ENCODE measurements at places on chromosomes 4 and X. TPM values are rescaled to one million over a fixed set of nuclear protein-coding genes. Genes with fewer than 3 reads are reported as not detected.

CT45A3 gene
- total RNA-seq, result 0.10 TPM

UGDH gene
- total RNA-seq, result 325 TPM

FGF13 gene
- total RNA-seq, result 0.14 TPM

TAF9B gene
- total RNA-seq, result 17.0 TPM

TRIM2 gene
- 0.76 TPM for total RNA-seq

MID1IP1 gene
- total RNA-seq, result 34.6 TPM

TIGD4 gene
- total RNA-seq, result 0.20 TPM

HSPA4L gene
- total RNA-seq, result 10.3 TPM

MAOA gene
- total RNA-seq, result 0.49 TPM

MTNR1A gene
- total RNA-seq, result 0.49 TPM

TRIM61 gene
- total RNA-seq, result not detected

RGS12 gene
- total RNA-seq, result 7.9 TPM

MGAT4D gene
- not detected for total RNA-seq

F8A2 gene
- not detected for total RNA-seq

VCX gene
- total RNA-seq, result not detected

GRK4 gene
- total RNA-seq, result 1.7 TPM

ADGRG2 gene
- 6.0 TPM for total RNA-seq

CAPN6 gene
- not detected for total RNA-seq

MND1 gene
- 14.4 TPM for total RNA-seq

GRIA3 gene
- total RNA-seq, result not detected

RNF113A gene
- 30.8 TPM for total RNA-seq

CXXC4 gene
- not detected for total RNA-seq

TCP11X2 gene
- total RNA-seq, result not detected

SPANXD gene
- total RNA-seq, result not detected

FMR1NB gene
- not detected for total RNA-seq

SSX2 gene
- total RNA-seq, result not detected

KLF8 gene
- not detected for total RNA-seq

CENPVL1 gene
- total RNA-seq, result not detected

AMMECR1 gene
- total RNA-seq, result 9.4 TPM

FOXO4 gene
- 1.0 TPM for total RNA-seq

ERVMER34-1 gene
- total RNA-seq, result 1.2 TPM

GPRASP1 gene
- total RNA-seq, result 0.30 TPM

PPID gene
- total RNA-seq, result 39.2 TPM

RGN gene
- total RNA-seq, result not detected

PHKA1 gene
- 22.0 TPM for total RNA-seq

PHF8 gene
- total RNA-seq, result 14.7 TPM

OPRPN gene
- total RNA-seq, result not detected

FAM156B gene
- 15.1 TPM for total RNA-seq

NMU gene
- 0.60 TPM for total RNA-seq

ARMCX4 gene
- total RNA-seq, result 0.44 TPM

CXorf49 gene
- not detected for total RNA-seq

GSPT2 gene
- total RNA-seq, result 8.5 TPM

LANCL3 gene
- not detected for total RNA-seq

LRIT3 gene
- 0.06 TPM for total RNA-seq

CSAG3 gene
- not detected for total RNA-seq

MAOB gene
- total RNA-seq, result 0.13 TPM

NUDT10 gene
- total RNA-seq, result 0.45 TPM

SATL1 gene
- total RNA-seq, result not detected

NOX1 gene
- 0.10 TPM for total RNA-seq

PAGE2 gene
- not detected for total RNA-seq

THAP9 gene
- 1.8 TPM for total RNA-seq

PPP2R2C gene
- total RNA-seq, result 40.4 TPM

ERCC6L gene
- 14.3 TPM for total RNA-seq

SLC25A53 gene
- 3.7 TPM for total RNA-seq

RNF212 gene
- 1.9 TPM for total RNA-seq

DDIT4L gene
- 0.69 TPM for total RNA-seq

GAB3 gene
- 0.76 TPM for total RNA-seq

NPY1R gene
- 0.03 TPM for total RNA-seq

Measured in A549 treated with DMSO at 1 μM for 4 hours (cell line).